ENCODE measurements at places on chromosomes 2 and 18.

DNA sequence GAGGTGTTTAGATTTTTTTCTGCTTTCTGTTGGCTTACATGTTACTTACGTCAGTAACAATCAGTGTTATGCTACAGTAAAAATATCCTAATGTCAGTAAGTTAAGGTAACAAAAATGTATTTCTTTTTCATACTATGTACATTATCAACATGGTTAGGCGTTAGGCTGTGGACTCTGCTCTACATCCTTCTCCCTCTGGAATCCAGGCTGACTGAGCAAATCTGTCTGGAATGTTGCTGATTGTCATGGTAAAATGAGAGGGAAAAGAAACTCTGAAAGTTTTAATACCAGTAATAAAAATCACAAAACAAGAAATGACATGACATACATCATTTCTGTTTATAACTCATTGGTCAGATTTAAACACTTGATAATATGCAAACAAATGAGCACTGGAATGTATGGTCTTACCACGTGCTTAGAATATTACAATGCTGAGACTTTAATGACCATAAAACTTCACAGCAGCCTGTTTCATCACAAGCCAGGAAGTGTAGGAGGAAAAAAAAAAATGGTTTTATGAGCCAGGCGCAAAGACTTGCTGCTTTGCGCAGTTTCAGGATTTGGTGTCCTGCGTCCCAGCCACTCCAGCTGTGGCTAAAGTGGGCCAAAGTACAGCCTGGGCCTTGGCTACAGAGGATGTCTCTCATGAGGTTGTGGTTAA is 252.4 kb downstream of the FSIP2 start:
- DNase-seq = no peak

GRCh38 chr2:130388221-130388907 is 32.5 kb downstream of the PTPN18 start:
- no peak for DNase-seq

- no peak for DNase-seq
These were observed 248 bp downstream of the HAAO start for GRCh38 chr2:42792087-42792582.

GRCh38 chr18:55695091-55695490 is 107.1 kb upstream of the TCF4 start:
- DNase-seq = no peak

DNA sequence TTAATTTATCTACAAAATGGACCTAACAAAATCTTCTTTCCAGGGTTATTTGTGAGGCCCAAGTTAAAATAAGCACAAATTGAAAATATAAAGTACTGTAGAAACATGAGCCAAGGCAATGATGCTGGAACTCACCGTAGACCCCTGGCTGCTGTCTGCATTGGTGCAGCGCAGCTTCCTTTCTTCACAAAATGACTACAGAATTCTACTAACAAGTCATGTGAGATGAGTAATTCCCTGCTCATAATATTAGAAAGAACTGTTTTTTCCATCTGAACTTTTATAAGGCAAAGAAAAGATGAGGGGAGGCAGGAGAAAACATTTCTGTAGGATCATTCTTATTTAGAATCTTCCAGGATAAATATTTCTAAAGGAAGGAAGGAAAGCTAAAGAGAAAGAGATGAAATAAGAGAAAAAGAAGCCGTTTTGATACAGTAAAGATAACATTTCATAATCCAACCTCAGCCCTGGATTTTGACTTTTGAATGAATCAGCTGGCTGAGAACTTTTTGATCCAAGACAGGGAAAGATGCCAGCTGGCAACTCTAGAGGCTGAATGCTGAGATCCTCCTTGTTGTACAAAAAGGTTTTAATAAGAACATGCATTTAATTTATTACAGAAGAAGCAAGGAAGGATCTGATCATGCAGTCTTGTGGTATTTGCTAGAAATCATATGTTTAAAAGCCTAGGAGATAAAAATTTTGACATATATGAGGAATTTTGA is 183.9 kb upstream of the KLHL14 start:
- DNase-seq = no peak

- no peak for DNase-seq
These were observed 467.5 kb downstream of the FBXO15 start for GRCh38 chr18:73679941-73680712.

DNA sequence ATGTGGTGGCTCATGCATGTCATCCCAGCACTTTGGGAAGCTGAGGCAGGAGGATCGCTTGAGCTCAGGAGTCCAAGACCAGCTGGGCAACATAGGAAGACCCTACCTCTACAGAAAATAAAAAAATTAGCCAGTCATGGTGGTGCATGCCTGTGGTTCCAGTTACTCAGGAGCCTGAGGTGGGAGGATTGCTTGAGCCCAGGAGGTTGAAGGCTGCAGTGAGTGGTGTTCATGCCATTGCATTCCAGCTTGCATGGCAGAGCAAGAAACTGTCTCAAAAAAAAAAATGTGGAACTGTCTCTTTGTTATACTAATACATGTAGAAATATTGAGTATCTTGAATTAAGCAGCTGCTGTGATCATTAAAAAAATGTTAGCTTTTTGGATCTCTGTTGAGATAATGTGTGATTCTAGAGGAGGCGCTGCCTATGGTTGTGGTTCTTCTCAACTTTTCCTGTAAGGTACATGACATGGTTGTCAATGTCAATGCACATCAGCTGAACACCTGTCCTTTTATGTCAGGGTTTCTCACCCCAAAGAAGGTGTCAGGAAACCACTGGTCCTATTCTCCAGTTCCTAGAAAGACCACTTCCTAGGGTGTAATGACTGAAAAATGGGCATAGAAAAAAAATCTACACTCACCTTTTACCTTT is 34.7 kb upstream of the IL1RL1 start:
- no peak for DNase-seq

- no peak for DNase-seq
These were observed 26.8 kb downstream of the SMAD7 start for GRCh38 chr18:48923746-48924629.

- no peak for DNase-seq
These were observed 299.2 kb upstream of the MGAT5 start for GRCh38 chr2:133954636-133955035.

GRCh38 chr2:54605836-54606235 is 117.6 kb upstream of the EML6 start:
- DNase-seq = no peak

DNA sequence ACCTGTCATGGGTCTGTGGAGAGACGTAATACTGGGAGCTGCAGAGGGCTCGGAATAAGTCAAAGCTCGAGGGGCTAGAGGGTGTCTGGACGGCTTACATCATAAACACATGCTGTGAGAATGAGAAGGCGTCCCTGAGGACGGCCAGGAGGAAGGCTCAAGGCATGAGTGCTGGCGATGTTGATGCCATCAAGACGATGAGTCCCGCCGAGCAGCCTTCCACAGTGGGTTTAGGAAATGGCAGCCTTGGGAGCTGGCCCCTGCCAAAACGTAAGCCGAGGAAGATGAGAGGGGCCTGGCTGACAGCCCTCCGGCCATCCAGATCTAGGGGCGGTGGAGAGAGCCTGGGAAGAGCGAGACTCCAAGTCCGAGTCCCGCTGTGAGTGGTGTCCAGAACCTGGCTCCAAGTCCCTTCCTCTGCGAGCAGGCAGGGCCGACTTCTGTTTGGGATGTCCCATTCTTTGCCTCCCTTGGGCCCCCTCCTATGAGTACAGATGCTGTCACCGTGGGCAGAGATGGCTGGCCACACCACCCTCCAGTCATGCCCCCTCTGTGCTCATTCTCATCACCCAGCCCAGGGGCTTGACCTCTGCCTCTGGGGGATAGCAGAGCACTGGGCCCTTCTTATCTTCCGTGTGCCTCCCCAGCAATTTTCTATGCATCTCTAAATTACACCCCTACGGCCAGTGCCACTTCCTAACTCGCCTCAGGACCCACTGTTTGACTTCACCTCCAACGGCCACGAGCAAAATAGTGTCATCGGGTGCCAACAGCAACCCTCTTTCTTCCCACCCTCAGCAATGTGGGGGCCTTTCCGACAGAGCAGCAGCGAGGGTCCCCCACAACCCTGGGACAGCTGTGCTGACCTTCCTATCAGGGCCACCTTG is 175.7 kb downstream of the FAM210A start:
- no peak for DNase-seq

- no peak for DNase-seq
These were observed 478.7 kb upstream of the TCF4 start for GRCh38 chr18:56066524-56067213.

- DNase-seq = no peak
These were observed 6.5 kb upstream of the VPS54 start for GRCh38 chr2:64025741-64026140.

DNA sequence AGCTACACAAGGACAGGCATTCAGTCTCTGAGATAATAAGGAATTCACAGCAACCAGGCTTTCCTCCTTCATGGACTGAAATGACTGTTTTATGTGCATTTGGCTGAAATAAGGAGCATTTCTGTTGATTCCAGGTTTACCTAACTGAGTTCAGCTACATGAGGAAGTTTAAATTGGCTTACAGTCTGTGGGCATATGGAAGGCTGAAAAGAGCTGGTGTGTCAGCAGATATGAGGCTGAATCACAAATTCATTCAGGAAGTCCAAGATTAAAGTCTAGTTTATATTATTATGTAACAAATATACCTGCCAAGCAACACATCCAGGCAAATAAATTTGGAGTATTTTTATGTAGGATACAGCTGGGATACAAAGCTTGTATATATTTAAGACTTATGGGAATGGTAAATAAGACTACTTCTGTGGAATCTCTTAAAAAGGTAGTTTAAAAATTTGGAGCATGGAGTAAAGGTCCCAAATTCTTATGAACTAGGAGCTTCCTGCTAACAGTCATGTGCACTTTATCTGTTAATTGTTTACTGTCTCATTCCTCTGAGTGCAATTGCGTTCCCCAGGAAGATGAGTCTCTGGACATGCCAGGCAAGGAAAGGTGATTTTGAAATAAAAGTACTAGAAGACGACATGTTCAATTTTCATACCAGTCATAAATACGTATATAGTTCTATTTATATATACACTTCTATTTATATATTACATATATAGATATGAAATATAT is 53.0 kb downstream of the ZC3H8 start:
- DNase-seq = no peak

GRCh38 chr18:69897397-69898108 is 50.1 kb downstream of the CD226 start:
- DNase-seq = peak; percentile 31
